Left lung (tissue), 14 donors: ENCODE measurements at places on chromosomes 5 and 9.

DNA sequence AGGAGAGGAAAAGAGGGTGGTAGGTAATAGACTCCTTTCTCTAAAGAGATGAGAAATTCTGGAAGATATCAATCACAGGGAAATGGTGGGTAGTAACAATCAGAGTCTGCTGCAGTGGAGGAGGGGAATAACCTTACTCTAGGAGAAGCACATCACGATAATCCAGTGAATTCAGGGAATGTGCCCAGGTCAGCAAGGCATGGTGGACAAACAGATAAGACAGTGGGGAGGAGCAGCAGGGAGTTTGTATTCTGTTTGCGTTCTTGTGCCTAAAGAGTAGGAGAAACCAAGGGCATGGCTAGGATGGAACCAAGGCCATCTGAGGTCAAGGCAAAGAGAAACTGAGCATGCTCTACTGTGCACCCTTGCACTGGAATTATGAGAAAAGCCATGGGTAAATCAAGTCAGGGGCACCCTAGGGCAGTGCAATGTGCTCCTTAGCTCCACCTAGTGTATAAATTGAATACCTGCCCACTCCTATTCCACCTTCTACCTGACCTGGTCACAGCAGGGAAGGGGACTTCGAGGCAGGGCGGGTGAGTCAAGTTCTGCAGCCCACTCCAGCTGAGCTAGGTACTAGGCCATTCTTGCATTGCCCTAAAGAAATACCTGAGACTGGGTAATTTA, 31.6 kb downstream of the RETREG1 start:
- no peak for DNase-seq

DNA sequence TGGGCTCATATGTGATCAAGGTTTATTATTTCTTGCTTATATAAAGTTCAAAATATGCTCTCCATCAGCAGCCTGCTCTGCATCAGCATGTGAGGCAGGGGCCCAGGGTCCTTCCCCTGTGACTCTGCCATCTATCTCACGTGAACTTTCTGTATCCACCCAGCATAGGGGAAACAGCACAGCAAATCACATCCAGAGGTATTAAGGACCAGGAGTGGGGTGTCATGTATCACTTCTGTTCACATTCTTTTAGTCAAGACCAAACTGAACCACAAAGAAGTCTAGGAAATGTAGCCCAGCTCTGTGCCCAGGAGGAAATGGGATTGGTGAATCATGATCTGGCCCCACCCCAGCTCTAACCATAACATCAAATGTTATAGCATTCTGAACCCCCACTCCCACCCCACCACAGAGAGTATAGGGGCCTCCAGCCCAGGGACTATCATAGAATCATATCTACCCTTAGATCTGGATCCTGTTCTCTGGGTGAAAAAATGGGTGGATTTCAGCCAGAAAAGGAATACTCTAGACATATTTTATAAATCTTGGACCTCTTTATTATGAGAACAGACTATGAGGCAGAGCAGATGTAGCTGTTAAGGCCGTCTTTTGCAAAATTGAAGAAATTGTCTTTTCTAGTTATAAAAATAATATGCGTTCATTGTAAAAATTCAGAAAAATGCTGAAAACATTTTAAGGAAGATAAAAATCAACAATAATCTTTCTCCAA, 473.7 kb downstream of the ARHGEF28 start:
- DNase-seq = no peak

- DNase-seq = no peak
Observed at GRCh38 chr5:134997015-134997414, 29.3 kb downstream of the CATSPER3 start.

DNA sequence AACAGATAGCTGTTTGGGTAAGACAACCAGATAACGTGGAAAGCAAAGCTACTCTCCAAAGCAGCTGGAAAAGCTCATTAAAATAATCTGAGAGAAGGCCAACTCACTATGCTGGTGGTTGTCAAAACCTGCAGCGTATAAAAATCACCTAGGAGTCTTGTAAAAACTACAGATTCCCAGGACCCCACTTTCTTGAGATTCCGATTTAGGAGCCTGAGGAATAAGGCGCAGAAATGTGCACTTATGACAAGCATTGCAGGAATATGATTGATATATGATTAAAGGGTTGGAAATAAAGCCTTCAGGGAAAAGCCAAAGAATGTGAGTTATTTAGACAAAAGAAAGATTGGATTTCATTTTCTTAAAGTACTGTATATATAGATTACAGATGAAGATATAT, 285.0 kb upstream of the PTGER4 start:
- DNase-seq = no peak

DNA sequence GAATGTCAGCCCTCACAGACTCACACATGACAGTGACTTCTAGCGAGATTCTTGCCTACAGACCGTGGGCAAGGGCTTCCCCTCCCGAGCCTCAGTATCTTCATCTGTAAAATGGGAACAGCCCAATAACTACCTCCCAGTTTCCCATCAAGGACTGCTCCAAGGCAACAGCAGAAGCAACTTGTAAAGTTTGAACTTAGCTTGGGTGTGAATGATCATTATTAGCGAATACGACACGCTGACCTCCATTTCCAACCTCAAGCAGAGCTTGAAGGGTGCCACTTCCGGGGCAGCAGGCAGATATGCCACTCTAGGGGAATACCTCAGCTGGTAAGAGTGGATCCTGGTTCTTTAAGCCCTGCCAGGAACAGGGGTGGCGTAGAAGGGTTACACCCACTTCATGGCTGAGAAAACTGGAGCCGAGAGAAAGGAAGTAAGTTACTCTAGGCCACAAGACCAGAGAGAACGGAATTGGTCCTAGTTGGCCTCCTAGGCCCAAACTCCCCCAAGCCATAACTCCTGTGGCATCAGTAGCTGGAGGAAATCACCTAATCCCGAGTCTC, 2.0 kb downstream of the RNF44 start:
- no peak for DNase-seq

DNA sequence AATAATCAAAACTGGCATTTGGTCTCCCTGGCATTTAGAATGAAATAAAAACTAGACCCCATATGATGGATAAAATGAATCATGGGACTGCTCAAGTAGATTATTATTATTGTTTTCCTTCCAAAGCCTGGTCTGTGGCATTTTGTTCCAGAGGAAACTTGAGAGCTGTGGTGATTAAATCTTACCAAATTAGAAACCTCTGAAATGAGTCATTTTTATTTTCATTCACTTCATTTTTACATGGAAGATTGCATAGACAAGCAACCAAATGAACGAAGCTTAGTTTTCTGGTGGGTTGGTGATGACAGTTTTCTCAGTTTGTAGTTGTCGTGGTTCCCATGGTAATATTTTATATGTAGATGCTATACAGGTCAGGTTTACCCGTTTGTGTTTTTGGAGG, 23.4 kb downstream of the PAM start:
- no peak for DNase-seq

DNA sequence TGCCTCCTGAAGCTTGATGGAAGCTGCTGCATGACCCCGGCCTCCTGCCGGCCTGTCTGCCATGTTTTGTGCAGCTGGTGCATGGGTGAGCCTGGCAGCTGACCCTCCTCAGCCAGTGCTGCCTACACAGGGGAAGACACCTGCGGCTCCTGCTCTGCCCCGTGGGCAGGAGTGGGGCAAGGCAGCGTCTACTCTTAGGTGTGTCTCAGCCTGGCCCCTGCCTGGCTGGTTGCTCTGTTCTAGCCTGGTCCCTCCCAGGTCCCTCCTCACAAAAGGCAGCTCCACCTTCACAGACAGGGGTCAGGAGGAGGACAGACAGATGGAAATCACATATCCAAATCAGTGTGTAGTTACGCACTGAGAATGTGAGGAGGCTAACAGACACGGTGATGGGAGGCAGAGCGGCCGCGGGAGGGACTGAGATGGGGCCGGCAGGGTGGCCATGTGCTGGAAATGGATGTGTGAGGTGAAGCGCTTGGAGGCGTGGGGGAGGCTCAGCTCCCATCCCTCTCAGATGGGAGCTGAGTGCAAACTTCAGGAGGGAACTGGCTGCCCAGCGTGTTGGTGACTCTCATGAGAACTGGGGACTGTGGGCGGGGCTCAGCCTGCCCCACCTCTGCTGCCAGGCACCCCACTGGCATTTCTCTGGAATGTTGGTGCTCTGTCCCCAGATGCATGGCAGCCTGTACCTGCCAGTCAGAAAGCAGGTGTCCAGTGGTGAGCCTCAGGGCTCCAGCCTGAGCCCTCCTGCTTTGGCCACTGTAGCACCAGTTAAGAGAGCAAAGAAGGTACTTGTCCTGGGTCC, 43.4 kb downstream of the PPARGC1B start:
- no peak for DNase-seq

GRCh38 chr9:129864991-129865647, 29.9 kb downstream of the USP20 start:
- no peak for DNase-seq

- no peak for DNase-seq
Observed at GRCh38 chr5:7000310-7000709, 287.1 kb downstream of the TENT4A start.

GRCh38 chr5:31990701-31991110, 183.4 kb downstream of the GOLPH3 start:
- no peak for DNase-seq
